ENCODE measurements at places on chromosomes 1 and 21.

DNA sequence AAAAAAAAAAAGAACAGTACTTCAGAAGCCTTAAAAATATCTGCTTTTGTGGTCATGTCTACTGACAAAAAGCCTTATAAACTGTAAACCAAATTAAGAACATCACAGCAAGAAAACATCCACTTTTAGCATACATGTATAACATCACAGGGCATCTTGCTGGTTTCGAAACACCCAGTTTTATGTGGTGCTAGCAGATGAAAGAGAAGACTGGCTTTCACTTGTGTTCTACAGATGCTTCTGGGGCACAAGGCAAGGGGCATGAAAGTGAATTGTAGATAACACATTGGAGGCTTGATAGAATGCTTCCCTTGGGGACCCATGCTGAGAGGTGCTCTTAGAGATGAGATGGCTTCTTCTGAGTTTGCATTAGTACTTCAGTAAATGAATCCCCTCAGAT lies 543.7 kb upstream of the PKN2 start:
- no peak for DNase-seq

DNA sequence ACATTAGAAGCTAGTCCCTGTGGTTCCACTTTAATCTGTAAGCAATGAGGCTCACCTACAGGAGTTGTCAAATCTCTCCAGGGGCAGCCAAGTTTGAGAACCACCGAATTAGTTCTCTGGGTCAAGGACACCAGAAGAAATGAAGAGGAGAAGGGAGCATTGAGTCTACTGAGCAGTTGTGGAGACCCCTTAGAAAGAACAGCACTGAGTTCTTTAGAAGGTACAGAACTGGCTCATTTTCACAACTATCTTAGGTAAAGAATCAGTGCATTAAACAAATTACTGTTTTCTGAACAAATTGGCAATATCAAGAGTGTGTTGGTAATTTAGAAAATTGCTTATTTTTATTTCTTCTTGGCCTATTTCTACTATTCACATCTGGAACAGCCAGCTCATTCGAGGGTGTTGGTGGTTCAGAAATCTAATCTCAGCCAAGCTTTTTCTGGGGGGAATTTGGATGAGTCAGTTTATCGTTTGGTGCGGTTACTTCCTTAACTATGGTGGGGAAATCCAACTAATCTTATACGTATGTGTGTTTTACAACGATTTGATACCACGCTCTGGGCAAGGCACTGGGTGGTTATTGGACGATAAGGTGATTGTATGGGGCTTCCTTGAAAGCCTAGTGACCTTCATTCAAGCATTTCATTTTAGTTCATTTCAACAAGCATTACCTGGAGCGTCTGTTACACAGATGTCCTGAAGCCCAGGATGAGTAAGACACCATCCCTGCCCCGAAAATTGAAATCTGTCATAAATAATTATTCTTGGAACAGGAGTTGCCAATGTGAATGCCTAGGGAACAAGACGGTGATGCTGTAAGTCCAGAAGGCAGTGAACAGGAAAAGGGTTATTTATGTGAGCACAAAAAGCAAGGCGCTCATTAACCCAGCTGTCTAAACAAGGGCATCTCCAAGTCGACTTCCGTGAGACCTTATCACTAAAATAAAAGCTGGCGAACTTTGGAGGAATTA lies 52.0 kb upstream of the TMPRSS2 start:
- DNase-seq, result no peak

DNA sequence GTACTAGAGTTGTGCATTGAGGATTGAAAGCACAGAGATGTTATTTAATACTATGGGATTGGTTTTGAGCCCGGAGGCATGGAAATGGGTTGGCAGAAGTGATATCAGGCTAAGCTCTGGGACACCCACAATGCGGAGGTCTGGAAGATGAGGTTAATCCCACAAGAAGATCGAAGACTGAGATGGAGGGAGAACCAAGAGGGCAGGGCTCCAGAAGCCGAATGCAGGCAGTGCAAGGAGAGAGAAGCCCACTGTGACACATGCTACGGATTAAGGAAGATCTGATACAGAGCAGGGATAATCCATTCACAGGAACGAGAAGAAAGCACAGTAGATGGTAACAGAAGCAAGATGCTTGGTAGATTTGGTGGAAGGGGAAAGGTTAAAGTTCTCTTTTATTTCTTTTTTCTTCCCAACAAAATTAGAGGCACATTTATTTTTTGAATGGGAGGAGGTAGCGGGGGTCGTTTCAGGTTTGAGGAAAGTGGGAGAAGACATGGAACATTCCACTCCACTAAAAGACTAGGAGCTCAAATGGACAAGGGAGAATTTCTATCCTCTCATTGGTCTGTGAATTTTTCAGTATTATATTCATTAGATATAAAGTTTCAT lies 113.2 kb downstream of the NCAM2 start:
- no peak for DNase-seq

DNA sequence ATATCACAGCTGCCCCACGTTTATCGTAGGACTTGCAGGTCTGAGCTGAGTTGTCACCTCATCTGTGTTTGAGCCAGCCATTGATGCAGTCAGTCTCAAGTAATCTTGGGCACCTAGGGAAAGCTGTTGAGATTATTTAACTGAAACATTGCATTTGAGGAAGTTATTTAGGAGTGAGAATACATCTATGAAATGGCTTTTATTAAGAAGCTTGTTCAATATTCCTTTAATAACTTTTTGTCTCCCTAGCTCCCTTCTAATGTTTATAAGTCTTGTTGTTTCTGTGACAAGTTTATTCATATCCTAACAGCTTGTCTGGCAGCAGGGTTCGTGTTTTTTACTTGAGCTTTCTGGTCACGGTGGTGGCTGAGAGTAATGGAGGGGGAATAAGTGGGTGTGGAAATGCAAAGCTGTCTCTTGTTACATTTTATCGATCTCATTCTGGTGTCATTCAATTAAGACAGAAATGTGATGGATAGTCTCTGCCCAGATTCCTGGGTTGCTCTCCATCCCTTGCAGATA lies 555.9 kb downstream of the USP25 start:
- DNase-seq, result no peak

DNA sequence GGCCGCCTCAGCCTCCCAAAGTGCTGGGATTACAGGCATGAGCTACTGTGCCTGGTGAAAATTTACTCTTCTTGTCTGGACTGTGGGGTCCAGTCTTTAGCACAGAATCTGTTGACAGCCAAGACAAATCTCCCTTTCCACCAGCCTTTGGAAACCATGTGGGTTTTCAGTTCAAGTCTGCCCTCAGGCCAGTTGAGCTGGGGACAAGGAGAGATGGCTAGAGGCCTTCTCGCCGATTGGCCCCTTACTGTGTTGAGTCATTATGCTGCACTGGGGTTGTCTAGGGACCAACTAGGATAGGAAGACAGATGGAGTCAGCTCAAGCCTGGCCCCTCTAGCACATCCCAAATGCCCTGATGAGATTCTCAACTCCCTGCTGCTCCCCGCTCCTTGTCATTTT lies 8.6 kb upstream of the NKAIN1 start:
- no peak for DNase-seq
